Esophagus squamous epithelium (tissue), 5 donors: ENCODE measurements at places on chromosomes 3 and 15. TPM values are rescaled to one million over a fixed set of nuclear protein-coding genes. Genes with fewer than 3 reads are reported as not detected.

- DNase-seq: no peak
Measured at GRCh38 chr3:46913644-46914043, 36.1 kb downstream of the PTH1R start.

DNA sequence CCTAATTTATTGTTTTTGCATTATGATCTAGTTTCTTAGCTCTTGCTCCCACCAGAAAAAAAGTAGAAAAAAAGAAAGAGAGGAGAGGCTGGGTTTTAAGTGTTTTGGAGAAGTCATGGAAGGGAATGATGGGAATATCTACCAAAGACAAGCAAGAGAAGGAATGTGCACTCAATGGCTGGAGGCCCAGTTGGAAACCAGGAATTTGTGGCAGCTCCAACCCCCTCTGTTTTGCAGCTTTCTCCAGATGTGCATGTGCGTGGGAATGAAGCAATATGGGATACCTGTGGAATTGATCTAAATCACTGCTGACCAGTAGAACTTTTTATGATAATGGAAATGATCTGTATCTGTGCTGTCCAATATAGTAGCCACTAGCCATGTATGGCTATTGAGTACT lies 27.1 kb downstream of the EIF2AK4 start:
- no peak for DNase-seq

GRCh38 chr3:146803745-146804144 lies 198.6 kb upstream of the PLSCR5 start:
- no peak for DNase-seq

GRCh38 chr3:123229145-123229544 lies 27.4 kb downstream of the SEC22A start:
- DNase-seq: no peak

DNA sequence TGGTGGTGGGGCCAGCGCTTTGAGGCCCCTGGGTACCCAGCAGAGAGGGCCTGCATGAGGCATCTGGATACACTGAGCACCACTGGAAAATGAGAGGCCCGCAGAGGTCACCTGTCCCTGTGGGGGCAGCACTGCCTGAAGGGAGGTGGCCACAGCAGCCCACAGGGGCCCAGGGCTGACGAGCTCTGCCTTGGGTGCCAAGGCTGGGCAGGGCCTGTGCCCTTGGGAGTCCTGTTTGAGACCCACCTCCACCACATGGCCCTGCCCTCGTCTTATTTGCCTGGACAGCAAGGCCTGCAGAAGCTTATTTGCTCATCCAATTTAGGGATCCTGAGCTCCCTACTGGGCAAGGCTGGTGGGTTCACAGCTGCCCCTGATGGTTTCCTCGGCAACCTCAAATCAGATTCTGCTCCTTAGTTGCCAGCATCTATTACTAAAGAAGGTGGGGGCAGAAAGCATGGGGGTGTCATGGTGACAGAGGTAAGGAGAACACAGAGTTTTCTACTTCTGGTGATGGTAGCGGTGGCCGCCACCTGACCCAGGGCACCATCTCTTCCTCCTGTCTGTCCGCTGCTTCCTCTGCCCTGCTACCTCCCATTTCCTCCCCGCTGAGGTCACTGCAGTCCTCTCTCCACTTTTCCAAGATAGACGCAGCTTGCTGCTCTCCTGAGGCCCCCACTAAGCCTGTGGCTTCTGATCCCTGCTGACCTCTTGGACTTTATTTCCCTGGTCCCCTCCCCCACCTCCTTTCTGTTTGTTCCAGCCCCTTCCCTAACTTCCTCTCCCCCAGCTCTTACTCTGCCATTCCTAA lies 62.9 kb downstream of the HMCES start:
- no peak for DNase-seq

DNA sequence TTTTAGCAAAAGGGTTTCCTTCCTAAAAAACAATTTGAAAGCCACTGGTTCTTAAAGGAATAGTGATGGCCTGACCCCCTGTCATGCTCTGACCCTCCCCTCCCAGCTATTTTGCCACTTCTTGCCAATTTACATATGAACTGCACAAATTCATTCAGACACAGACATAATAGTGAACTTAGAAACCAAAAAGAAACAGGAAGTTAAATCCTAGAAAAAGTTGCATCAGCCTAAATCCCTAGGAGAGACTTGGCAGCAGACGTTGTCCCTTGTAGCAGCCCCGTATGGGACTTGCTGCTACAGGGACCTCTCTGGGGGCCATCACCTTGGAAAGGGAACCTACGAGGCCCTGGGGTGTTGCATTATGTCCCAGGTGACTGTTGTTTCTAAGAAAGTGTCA lies 14.3 kb upstream of the PDE8A start:
- DNase-seq: no peak

- DNase-seq: no peak
Measured at GRCh38 chr3:123914829-123915228, 30.7 kb upstream of the MYLK start.

DNA sequence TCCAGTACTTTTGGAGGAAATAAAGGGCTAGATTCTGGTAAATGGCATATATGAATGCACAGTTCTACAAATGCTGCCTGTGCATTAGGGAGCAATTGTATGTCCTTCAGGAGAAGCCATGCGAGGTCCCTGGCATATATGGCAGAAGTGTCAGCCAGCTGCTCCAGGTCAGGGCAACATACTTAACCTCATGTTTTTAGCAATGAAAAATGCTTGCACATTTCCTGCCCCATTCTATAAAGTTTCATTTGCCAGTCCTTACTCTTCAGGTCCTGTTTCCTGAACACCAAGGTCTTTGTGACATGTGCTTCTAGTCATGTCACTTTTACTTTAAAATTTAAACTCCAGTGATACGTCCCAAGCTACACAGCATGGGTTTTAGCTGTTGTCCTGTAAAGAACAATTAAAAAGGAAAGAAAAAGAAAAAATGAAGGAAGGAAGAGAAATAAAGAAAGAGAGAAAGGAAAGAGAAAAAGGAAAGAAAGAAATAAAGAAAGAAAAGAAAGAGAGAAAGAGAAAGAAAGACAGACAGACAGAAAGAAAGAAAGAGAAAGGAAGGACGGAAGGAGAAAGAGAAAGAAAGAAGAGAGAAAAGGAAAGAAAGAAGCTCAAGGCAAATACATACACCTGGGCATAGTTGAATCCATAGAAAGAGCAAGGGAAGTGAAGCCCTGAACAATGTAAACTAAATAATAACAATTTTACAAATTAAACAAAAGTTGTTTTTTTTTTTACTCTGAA lies 20.1 kb upstream of the PTX3 start:
- DNase-seq: no peak

DNA sequence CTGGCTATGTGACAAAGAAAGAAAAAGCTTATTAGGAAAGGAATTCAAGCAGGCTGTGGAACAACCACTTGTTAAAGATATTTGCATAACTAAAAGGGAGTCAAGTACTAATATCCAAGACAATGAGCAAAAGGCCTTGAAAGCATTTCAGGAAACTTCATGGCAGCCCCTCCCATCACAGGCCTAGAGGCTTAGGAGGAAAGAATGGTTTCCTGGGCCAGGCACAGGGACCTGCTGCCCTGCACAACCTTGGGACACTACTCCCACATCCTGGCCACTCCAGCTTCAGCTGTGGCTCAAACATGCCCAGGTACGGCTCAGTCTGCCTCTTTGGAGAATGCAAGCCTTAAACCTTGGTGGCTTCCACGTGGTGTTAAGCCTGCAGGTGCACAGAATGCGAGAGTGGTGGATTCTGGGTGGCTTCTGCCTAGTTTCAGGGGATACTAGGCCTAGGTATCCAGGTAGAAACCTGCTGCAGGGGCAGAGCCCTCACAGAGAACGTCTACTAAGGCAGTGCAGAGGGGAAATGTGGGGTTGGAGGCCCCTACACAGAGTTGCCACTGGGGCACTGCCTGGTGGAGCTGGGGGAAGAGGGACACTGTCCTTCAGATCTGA lies 121.6 kb downstream of the OPA1 start:
- no peak for DNase-seq

GRCh38 chr15:36313021-36313420 lies 266.4 kb upstream of the CDIN1 start:
- DNase-seq: no peak

- DNase-seq: no peak
Measured at GRCh38 chr3:24944805-24945520, 450.3 kb upstream of the THRB start.

DNA sequence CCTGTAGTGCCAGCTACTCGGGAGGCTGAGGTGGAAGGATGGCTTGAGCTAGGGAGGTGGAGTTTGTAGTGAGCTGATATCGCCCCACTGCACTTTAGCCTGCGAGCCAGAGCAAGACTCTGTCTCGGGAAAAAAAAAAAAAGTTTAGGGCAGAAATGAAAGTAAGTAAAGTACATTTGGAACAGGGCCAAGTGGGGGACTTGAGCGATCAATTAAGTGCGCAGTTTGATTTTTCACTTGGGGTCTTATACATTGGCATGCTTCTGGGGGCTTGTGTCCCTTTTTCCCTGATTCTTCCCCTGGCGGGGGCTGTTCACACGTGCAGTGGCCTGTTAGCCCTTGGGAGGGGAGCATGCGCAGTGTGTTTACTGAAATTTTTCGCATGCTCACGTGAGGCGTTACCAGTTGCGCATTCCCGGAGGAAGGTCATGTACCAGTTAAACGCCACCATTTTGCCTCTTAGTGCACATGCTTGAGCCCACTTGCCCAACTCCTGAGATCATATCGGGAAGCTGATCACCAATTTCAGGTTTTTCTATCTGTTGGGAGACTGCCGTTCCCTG lies 42.0 kb downstream of the GALNT15 start:
- no peak for DNase-seq

- DNase-seq: no peak
Measured at GRCh38 chr3:178895178-178895789, 176.3 kb downstream of the ZMAT3 start.

GRCh38 chr3:110816008-110816407 lies 255.6 kb upstream of the NECTIN3 start:
- DNase-seq: no peak

DNA sequence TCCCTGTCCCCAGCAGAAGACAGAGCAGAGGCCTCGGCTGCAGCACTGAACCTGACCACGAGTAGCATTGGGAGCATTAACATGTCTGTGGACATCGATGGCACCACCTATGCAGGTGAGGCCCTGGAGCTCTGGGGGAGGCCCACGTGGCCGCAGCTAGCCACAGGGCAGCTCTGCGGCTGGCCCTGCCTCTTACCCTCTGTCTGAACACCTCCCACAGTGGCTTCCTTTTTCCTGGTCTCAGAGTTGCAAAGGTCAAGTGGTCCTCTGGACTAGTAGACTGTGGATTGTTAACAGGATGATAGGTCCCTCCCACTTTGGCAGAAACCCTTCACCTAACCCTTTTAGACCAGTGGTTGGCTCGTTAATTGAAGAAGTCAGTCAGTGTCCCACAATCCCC lies 22.5 kb upstream of the CLK3 start:
- no peak for DNase-seq

- no peak for DNase-seq
Measured at GRCh38 chr3:134803051-134803505, 8.0 kb downstream of the EPHB1 start.

GRCh38 chr3:48403533-48404439 lies 26.1 kb downstream of the PLXNB1 start:
- DNase-seq: no peak

- DNase-seq: no peak
Measured at GRCh38 chr3:31450345-31450744, 82.4 kb upstream of the STT3B start.

Gene SECISBP2L
- total RNA-seq: 25.3 TPM

Gene SNURF
- total RNA-seq: 0.61 TPM

Gene TGM5
- 11.5 TPM for total RNA-seq

Gene OR5K2
- not detected for total RNA-seq

Gene ADPRH
- total RNA-seq: 4.2 TPM

Gene CD96
- 6.9 TPM for total RNA-seq

Gene STX19
- 5.9 TPM for total RNA-seq
